ENCODE measurements at places on chromosomes 13 and 19.

DNA sequence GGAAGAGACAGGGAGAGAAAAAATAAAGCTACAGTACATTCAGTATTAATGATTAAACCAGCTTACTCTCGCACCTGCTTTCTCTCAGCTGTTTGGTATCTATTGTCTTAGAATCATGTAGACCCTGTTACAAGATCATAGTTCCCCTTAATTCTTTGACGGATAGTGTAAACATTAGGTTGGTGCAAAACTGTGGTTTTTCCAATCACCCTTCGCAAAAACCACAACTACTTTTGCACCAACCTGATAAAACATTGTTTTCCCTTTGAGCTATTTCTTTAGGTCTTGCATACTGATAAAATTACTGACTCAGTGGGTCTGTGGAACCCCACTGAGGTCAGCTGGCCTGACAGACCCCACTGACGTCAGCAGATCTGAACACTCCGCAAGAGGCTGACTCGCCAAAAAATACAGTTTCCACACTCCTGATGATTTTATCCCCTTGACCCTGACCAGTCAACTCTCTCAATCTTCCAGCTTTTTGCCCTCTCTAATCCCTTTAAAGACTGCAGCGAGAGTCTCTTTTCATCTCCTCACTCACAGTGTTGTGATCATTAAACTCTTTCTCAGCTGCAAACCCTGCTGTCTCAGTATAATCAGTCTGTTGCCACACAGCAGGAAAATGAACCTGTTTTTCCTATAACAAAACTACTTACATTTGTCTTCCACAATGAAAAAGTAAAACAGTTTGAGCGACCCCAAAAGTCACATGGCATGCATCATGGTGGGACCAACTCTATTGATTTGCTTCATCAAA lies 123.9 kb downstream of the SLITRK6 start:
- no peak for DNase-seq

DNA sequence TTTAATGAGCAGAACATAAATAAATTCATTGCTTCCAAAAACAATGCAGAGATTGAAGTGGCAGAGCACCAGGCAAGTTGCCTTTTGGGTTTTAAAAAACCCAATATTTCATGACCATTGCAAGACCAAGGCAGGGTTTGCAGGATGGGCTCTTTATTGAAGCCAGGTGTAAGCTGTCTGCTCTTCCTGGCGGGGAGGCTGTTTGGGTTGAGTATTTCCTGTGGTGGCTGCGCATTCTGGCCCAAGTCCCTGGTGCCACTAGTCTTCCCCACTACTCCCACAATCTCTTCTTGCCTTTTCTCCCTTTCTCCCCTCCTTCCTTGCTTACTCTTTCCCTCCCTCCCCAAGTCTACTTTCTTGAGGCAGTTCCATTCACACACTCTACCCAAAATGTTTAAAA lies 116.4 kb downstream of the AKAP11 start:
- no peak for DNase-seq

GRCh38 chr19:14672188-14672872 lies 2.3 kb downstream of the ADGRE3 start:
- peak; percentile 3 for DNase-seq

DNA sequence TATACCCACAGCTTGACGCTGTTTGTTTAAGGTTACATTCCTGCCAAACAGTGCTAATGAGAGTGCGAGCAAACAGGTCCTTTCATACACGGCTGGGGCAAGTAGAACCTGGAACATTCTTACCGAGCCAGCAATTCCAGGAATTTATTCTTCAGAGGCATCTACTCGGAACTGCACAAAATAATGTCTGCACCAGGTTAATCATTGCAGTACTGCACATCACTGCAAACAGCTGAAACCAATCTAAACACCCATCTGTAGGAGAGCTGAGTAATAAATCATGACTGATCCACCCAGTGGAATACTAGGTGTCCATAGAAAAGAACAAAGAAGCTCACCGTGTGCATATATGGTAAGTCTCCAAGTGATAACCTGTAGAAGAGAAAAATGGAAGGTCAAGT lies 1.2 kb upstream of the ZNF579 start:
- DNase-seq = no peak

GRCh38 chr13:44237881-44238421 lies 135.7 kb upstream of the SERP2 start:
- no peak for DNase-seq

- no peak for DNase-seq
These were observed 7.4 kb downstream of the GPC6 start for GRCh38 chr13:93233997-93234416.

DNA sequence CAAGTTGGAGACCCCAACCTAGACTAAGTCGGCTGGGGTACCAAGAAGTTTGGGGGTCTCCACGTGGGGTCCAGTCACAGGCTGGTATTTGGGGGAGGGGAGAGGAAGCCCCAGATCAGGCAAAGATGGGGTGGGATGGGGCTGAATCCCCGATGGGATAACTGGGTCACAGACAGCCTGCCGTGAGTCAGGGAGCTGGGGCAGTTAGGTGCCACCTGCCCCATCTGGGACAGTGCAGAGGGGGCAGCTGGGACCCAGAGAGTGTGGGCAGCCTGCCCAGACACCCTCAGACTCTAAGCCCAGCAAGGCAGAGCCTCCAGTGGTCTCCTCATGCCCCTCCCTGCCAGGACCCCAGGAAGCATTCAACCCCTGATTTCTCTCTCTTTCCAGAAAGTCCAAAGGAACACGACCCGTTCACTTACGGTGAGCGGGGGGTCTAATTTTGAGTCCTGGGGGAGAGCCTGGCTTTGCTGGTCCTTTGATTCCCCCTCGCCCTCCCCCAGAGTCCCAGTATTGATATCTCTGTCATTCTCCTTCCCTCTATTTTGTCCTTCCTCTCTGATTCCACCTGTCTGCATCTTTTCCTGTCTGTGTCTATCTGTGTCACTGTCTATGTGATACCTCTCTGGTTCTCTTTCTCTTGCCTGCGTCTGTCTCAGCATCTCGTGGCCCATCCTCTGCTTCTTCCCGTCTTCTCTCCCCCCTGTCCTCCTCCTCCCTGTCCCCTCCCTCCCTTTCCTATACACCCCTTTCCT lies 1.8 kb downstream of the FXYD1 start:
- DNase-seq = no peak

DNA sequence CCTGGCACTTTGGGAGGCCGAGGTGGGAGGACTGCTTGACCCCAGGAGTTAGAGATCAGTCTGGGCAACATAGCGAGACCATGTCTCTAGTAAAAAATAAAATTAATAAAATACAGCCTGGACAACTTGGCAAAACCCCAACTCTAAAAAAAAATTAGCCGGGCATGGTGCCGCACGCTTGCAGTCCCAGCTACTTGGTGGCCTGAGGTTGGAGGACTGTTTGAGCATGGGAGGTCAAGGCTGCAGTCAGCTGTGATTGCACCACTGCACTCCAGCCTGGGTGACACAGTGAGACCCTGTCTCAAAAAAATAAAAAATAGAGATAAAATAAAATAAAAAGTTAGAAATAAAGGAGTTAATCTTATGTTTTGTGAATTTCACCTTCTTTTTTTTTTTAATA lies 15.6 kb upstream of the SPC24 start:
- no peak for DNase-seq

GRCh38 chr13:60654415-60654814 lies 257.4 kb downstream of the TDRD3 start:
- no peak for DNase-seq

DNA sequence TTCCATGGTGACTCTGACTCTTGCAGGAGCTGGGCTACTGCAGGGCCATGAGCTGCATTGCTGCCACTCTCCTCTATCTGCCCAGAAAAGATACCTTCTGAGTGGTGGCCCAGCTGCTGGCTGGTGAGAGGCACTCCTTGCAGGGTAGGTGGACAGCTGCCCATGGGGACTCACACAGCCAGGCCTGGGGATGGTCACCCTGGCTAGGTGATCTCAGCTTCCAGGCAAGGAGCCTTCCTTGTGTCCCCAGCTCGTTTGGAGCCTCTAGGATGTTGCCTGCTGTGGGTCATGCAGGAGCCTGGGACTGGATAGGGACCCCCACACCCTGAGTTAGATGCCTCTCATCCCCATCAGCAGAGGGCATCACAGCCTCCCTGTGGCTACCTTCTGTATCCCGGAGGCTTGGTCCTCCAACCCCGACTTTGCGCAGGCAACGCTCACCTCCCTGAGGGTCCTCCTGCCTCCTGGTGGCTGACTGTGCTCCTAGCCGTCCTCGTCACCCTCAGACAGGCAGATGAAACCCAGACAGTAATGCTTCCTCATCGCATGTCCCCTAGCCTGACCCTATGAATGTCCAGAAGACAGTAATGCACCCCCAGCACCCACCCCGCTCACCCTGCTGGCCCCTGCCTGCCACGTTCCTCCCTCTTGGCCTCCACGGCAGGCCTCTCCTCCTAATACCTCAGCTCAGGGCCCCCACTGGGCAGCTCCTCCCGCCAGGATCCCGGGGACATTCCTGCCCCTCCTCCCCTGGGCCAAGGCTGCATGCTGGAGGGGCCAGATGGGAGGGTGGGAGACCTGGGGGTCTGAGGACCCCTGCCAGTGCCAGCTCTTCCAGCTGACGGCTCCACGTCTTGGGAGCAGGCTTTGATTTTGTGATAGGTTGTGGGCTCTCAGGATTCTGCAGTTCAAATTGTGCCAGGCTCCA lies 13.6 kb upstream of the ZNF14 start:
- no peak for DNase-seq

DNA sequence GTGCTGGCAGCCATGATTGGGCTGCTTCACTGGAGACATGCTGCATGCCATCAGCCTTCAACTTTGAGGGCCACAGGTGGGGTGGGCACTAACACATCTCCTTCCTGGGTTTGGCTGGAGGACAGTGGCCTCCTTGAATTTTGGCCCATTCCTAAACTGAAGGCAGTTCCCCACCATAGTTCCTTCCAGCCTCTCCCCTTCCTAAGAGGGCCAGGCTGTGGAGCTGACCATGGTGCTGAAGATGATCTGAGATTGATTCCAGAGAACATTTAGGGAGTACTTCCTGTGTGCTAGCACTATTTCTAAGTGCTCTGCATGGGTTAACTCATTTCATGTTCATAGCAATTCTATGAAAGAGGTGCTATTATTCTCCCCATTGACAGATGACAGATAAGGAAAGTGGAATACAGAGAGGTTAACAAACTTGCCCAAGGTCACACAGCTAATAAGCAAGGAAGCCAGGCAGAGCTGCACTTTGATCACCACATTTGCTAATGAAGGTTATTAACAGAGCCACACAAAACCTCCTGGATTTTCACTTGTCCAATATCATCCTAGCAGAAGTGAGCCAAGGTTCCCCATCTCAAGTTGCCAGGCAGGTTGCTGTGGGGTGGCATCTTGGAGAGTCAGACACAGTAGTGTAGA lies 175.3 kb downstream of the ZIC5 start:
- no peak for DNase-seq

DNA sequence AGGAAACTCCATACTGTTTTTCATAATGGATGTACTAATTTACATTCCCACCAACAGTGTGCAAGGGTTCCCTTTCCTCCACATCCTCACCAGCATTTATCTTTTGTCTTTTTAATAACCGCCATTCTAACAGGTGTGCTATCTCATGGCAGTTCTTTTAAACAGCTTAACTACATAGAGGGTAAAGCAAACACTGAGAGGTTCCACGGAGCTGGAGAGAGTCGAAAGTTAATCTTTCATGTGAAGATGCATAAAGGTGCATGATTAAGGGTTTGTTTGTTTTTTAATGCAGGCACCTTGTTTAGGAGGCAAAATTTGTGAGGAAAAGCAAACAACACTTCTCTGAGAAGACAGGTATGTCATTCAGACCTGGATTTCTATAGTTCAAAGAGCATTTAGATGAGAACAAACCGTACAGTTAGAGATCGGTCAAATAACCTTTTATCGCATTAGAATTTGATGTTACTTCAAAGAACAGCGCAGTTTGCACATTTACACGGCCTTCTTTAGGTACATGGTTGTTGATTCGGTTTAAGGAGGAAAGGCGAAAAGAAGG lies 193.9 kb downstream of the RBM26 start:
- DNase-seq = no peak

DNA sequence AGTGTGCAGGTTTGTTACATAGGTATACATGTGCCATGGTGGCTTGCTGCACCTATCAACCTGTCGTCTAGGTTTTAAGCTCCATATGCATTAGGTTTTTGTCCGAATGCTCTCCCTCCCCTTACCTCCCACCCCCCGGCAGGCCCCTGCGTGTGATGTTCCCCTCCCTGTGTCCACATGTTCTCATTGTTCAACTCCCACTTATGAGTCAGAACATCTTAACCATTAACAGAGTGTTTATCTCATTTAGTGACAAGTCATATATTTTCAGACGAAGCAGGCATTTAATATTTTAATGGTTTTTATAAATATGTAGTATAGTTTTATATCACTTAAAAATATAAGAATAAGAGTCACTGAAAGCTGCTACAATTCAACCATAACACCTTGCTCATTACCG lies 780.5 kb upstream of the ARGLU1 start:
- no peak for DNase-seq

DNA sequence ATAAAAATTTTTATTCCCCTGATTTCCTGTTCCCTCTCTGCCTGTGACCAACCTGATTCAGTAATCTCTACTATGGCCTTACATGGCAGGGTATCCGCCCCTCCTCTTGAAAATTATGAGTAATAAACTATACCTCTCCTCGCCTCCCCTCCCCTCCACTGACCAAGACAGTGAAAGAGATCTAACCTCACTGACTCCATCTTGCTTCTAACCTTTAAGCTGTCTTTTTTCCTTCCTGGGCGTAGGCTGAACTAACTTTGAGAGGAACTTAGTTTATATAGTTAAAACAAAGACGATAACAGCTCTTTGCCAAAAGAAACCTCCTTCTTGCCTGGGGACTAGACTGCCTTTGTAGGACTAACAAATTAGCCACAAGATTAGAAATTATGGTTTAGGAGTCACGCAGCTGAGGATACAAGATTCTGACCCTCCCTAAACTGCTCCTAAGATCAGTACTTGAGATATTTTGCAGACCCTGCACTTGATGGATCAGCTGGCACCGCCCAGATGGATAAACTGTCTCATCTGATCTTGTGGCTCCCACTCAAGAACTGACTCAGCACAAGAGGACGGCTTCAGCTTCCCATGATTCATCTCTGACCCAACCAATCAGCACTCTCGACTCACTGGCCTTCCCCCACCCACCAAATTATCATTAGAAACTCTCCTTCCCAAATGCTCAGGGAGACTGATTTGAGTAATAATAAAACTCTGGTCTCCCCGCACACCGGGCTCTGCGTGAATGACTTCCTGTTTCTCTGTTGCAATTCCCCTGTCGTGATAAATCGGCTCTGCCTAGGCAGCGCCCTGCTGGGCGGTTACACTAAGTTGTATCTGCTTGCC lies 187.1 kb downstream of the TDRD3 start:
- DNase-seq = no peak

DNA sequence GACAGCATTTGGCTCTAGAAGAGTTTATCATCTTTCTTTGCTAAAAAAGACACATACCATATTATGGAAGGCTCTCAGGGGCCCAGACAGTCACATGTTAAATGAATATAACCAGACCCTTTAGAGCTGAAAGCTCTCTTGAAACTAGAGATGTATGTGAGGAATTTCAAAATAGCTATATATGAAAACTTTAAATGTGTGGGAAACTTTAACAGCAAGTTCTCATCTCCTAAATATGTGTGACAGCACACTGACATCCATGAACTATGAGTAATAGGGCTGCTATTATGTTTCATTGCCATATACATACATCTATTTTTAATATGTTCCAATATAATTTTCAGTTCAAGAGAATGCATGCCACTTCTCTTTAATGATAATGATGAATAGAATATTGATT lies 509.5 kb downstream of the GPC6 start:
- no peak for DNase-seq

Data from CD4-positive, alpha-beta T cell treated with Interleukin-15 for 4 hours (primary cell).